ENCODE measurements at places on chromosomes 11 and 22. TPM values are rescaled to one million over a fixed set of nuclear protein-coding genes. Genes with fewer than 3 reads are reported as not detected.

DNA sequence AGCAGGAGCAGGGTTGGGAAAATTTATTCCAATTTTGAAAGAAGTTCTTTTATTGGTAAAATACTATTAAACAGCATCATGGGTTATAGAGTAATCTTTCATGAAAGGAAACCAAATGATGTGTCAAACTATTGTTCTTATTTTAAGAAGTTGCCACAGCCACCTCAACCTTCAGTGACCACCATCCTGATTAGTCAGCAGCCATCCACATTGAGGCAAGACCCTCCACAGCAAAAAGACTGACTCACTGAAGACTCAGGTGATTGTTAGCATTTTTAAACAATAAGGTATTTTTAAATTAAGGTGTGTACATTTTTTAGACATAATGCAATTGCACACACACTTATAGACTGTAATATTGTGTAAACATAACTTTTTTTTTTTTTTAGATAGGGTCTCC, 3.7 kb upstream of the HEPHL1 start:
- no peaks in the 10 kb centered on the region for H3K36me3 ChIP-seq
- no peak overlapping the region for H3K4me3 ChIP-seq
- H3K4me1 ChIP-seq = no peaks in the 10 kb centered on the region
- DNase-seq = no peak

GRCh38 chr11:45288339-45288738, 2.2 kb upstream of the SYT13 start:
- no peak overlapping the region for H3K4me3 ChIP-seq
- no peak for DNase-seq
- H3K27me3 ChIP-seq = peaks cover 23% of the 10 kb centered on the region
- no peak overlapping the region for H3K27ac ChIP-seq

Gene PARVG
- total RNA-seq = not detected

DNA sequence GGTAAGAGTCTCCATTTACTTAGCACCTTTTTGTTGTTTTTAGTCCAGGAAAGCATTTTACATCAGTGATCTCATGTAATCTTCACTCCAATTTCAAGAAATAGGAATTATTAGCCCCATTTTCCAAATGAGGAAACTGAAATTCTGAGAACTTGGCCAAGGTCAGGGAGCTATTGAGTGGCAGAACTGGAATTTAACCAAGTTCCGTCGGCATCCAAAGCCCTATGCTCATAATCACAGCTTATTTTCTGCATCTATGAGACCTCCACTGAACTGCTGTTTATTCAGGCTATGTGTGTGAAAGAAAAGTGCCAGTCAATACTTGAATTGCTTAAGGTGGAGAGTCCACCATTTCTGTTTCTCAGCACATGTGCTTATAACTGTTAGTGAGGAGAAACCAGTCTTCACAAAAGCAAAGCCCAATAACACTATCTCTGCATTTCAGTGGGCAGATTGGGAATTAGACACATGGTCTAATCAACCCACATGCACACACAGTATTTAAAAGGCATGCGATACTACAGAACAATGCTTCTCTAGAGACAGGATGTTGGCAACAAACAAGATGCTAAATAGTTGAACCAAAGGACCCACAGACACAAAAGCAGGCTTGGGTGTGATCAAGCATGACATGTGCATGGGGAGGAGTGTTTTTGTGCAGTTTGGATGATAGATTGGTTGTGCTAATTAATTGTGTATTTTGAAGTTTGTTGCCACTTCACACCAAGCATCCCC, 780.6 kb downstream of the OPCML start:
- DNase-seq = no peak
- H3K27me3 ChIP-seq = no peaks in the 10 kb centered on the region
- no peaks in the 10 kb centered on the region for H3K36me3 ChIP-seq

GRCh38 chr11:113859665-113860064, 15.7 kb downstream of the USP28 start:
- peaks cover 10% of the 10 kb centered on the region for H3K4me1 ChIP-seq
- no peaks in the 10 kb centered on the region for H3K27me3 ChIP-seq
- no peak overlapping the region for H3K4me3 ChIP-seq
- H3K36me3 ChIP-seq = no peaks in the 10 kb centered on the region
- no peak for DNase-seq
- H3K27ac ChIP-seq = peak overlapping the region; percentile 56

DNA sequence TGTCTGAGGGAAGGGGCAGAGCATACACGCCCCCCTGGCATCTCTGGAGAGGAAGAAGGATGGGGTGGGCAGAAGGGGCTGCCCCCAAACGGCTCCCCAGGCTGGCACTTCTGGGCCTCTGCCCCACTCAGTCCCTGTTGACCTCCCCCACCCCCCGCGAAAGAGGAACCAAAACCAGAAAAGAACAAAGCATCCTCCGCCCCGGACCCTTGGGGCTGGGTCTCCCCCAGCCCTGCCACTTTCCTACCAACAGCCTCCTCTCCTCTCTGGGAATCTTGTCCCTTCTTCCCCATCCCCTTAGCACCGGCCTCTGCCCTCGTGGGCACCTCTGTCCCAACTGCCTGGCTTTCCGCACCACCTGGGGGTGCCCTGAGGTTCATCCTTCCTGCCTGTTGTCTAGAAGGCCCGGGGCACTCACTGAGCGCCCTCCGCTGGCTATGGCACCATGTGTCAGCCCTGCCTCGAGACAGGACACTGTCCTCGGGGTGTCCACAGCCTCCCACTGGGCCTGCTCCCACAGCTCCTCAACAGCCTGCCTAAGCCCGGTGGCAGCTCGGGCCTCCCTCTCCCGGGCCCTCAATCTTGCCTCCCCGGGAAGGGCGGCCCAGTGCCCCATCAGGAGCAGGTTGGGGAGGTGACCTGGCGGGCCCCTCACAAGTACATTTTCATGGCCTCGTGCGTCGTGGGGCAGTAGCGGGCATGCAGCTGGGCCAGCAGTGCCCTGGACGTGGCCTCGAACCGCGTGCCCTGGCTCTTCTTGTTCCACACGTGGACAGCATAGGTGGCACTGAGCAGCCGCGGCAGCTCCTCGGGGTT, 28.2 kb downstream of the A4GALT start:
- H3K4me1 ChIP-seq = peaks cover 21% of the 10 kb centered on the region
- no peak for DNase-seq
- H3K27me3 ChIP-seq = no peaks in the 10 kb centered on the region
- H3K36me3 ChIP-seq = peaks cover 22% of the 10 kb centered on the region
- H3K4me3 ChIP-seq = no peak overlapping the region

DNA sequence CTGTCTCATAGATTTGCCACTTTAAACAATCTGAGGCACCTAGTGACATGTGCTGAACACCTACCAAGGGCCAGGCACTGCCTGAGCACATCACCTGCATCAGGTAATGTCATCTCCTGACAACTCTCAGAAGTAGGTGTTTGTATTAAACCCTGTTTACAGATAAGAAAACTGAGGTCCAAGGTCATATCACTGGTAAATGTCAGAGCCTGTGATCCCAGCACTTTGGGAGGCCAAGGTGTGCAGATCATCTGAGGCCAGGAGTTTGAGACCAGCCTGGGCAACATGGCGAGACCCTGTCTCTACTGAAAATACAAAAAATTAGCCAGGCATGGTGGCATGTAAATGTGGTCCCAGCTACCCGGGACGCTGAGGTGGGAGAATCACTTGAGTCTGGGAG, 39.1 kb upstream of the ACCSL start:
- H3K36me3 ChIP-seq = no peaks in the 10 kb centered on the region
- H3K4me3 ChIP-seq = no peak overlapping the region
- peaks cover 70% of the 10 kb centered on the region for H3K27me3 ChIP-seq
- H3K4me1 ChIP-seq = no peaks in the 10 kb centered on the region

- H3K27me3 ChIP-seq = peaks cover 13% of the 10 kb centered on the region
- H3K27ac ChIP-seq = peak overlapping the region; percentile 9
- peaks cover 12% of the 10 kb centered on the region for H3K4me1 ChIP-seq
- peak; percentile 88 for DNase-seq
These were observed 61.9 kb downstream of the ADM start for GRCh38 chr11:10366568-10367331.

- H3K27ac ChIP-seq = no peak overlapping the region
- H3K27me3 ChIP-seq = peaks cover 22% of the 10 kb centered on the region
- H3K4me3 ChIP-seq = no peak overlapping the region
- H3K36me3 ChIP-seq = no peaks in the 10 kb centered on the region
- DNase-seq = no peak
These were observed 15.4 kb downstream of the ART5 start for GRCh38 chr11:3626250-3626960.

Gene OR5A1
- total RNA-seq = not detected

- no peaks in the 10 kb centered on the region for H3K27me3 ChIP-seq
- no peaks in the 10 kb centered on the region for H3K4me1 ChIP-seq
- no peak overlapping the region for H3K4me3 ChIP-seq
- H3K27ac ChIP-seq = no peak overlapping the region
These were observed 189.5 kb downstream of the FAM76B start for GRCh38 chr11:95599959-95600586.

Gene PKP3
- 154 TPM for total RNA-seq

DNA sequence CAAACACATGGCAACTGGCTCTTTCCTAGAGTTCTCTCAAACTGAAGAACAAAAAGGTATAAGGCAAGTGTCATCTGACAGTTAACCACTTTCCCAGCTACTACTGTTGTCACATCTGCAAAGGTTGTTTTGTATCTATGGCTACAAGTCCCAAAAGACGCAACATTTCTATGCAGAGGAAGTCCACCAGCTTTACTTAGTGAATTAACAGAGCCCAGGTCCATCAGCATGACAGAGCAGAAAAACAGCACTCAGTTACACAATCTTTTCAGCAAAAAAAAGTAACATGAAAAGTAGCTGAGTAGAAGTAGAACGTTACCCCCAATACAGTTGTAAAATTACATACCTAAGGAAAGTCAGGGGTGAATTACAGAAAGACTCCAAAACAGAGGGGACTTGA, 12.1 kb downstream of the CPSF7 start:
- DNase-seq = no peak
- H3K36me3 ChIP-seq = peaks cover 73% of the 10 kb centered on the region
- H3K4me1 ChIP-seq = no peaks in the 10 kb centered on the region
- H3K27ac ChIP-seq = peak overlapping the region; percentile 37

GRCh38 chr11:130534551-130534950, 86.1 kb downstream of the ADAMTS15 start:
- DNase-seq = no peak
- H3K4me1 ChIP-seq = no peaks in the 10 kb centered on the region
- H3K36me3 ChIP-seq = no peaks in the 10 kb centered on the region
- H3K27me3 ChIP-seq = peaks cover 55% of the 10 kb centered on the region
- H3K4me3 ChIP-seq = no peak overlapping the region
- no peak overlapping the region for H3K27ac ChIP-seq

DNA sequence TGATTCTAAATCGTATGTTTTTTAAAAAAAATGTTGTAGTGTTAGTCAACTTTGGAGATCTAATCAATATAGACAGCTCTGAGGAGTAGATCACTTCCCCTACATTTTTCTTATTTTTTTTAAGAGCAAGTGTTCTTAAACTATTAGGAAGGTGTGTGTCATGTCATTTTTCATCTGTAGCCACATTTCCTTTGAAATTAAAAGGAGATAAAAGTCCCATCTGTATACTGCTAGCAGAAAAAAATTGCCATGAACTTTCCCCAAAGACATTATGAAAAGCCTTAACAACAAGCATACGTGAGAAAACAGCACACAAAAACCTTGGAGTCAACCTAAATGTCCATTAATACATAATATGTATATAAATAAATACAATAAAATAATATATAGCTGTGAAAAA, 286.6 kb downstream of the ETS1 start:
- no peak for DNase-seq
- H3K27me3 ChIP-seq = no peaks in the 10 kb centered on the region
- H3K4me1 ChIP-seq = no peaks in the 10 kb centered on the region
- no peak overlapping the region for H3K4me3 ChIP-seq

DNA sequence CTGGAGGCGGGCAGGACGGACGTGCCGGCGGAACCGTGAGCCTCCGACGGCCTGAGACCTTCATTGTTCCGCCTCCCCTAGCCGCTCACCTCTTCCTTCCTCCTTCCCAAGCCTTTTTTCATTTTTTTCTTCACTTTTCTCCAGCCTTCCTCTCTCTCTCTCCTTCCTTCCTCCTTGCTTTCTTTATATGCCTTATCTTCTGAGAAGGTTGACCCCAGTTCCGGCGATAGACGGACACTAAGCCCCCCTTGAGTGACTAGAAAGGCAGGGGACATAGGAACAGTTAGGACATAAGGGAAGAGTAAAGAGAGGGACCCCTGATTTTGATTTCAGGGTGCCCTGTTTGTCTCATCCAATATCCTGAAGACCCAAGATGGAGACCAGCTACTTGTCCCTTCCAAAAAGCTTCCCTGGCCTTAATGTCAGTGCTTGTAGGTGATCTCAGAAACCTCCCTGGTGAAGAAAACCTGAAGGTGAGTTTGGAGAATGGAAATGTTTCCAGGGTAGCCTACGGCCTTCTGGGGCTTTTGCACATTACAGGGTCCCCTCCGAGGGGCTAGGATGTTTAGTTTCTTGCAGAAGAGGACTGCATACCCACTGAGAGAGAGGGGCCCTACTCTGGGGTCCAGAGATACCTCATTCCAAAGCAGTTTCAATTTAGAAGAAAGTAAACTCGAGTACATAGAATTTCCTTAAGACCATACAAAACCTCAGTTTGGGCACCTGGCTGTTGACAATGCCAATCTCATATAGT, 3.5 kb downstream of the ADM start:
- peak overlapping the region; percentile 86 for H3K27ac ChIP-seq
- peaks cover 51% of the 10 kb centered on the region for H3K36me3 ChIP-seq
- H3K27me3 ChIP-seq = no peaks in the 10 kb centered on the region
- DNase-seq = no peak
- H3K4me1 ChIP-seq = peaks cover 39% of the 10 kb centered on the region

DNA sequence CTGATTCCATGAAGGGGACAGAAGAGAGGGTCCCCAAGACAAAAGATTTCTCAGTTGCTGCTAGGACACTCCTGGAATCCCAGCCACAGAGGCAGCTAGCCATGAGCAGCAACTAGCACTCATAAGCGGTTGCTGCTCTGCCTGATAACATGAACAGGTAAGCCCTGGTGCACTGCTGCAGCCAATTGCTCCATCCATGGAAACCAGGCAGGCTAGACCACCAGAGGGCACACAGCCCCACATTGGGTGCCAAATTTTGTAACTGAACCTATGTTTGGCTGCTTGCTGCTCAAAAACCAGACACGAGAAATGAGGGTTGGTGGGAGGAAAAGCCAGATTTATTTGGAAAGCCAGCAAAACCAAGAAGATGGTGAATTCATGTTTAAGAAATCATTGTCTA, 21.9 kb upstream of the QSER1 start:
- H3K4me1 ChIP-seq = no peaks in the 10 kb centered on the region
- H3K4me3 ChIP-seq = no peak overlapping the region
- H3K27ac ChIP-seq = no peak overlapping the region
- peak; percentile 38 for DNase-seq
- no peaks in the 10 kb centered on the region for H3K36me3 ChIP-seq

DNA sequence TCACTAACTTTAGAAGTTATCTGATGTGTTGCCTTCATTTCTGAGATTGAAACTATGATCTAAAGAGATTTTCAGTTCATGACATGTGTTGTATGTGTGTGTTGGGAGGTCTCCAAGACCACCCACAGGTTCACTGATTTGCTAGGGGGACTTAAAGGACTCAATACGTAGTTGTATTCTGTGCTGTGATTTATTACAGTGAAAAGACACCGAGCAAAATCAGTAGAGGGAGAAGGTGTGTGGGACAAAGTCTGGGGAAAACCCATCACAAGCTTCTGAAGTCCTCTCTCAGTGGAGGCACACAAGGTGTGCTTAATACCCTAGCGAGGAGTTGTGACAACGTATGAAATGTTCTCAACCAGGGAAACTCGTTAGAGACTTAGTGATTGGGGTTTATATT, 35.6 kb downstream of the RNF169 start:
- H3K36me3 ChIP-seq = no peaks in the 10 kb centered on the region
- peaks cover 12% of the 10 kb centered on the region for H3K4me1 ChIP-seq
- H3K4me3 ChIP-seq = no peak overlapping the region
- no peak for DNase-seq
- H3K27me3 ChIP-seq = no peaks in the 10 kb centered on the region

Gene NCR3LG1
- 5.3 TPM for total RNA-seq

- H3K36me3 ChIP-seq = peaks cover 6% of the 10 kb centered on the region
- no peak overlapping the region for H3K27ac ChIP-seq
- H3K27me3 ChIP-seq = no peaks in the 10 kb centered on the region
- H3K4me1 ChIP-seq = peaks cover under 1% of the 10 kb centered on the region
These were observed 13.1 kb downstream of the LARGE2 start for GRCh38 chr11:45935349-45936064.

Gene TRIM51
- not detected for total RNA-seq
